ENCODE measurements at places on chromosomes 16 and 17.

- peak; percentile 48 for DNase-seq
Measured at GRCh38 chr17:49521471-49522356, 26.6 kb downstream of the NGFR start.

DNA sequence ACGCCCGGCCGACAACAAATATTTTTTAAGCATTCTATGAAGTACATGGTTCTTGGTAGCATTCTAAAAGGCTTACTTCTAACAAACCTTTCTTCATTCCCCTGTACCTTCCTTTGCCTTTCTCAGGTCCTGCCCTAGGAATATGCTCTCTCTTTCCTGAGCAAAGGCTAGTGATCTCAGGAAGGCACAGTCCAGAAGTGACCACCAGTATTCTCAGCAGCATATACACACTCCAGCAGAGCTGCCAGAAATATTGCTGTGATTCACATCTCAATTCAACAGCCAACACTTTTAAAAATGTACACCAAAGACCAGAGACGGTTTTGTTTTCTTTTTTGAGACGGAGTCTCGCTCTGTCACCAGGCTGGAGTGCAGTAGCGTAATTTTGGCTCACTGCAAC, 41.4 kb upstream of the ANKFY1 start:
- no peak for DNase-seq

- DNase-seq, result no peak
Measured at GRCh38 chr17:17813055-17813724, 23.6 kb downstream of the SREBF1 start.

- no peak for DNase-seq
Measured at GRCh38 chr16:53058441-53058840, 3.6 kb downstream of the CHD9 start.

GRCh38 chr17:56699186-56699894, 105.8 kb downstream of the NOG start:
- DNase-seq, result no peak

DNA sequence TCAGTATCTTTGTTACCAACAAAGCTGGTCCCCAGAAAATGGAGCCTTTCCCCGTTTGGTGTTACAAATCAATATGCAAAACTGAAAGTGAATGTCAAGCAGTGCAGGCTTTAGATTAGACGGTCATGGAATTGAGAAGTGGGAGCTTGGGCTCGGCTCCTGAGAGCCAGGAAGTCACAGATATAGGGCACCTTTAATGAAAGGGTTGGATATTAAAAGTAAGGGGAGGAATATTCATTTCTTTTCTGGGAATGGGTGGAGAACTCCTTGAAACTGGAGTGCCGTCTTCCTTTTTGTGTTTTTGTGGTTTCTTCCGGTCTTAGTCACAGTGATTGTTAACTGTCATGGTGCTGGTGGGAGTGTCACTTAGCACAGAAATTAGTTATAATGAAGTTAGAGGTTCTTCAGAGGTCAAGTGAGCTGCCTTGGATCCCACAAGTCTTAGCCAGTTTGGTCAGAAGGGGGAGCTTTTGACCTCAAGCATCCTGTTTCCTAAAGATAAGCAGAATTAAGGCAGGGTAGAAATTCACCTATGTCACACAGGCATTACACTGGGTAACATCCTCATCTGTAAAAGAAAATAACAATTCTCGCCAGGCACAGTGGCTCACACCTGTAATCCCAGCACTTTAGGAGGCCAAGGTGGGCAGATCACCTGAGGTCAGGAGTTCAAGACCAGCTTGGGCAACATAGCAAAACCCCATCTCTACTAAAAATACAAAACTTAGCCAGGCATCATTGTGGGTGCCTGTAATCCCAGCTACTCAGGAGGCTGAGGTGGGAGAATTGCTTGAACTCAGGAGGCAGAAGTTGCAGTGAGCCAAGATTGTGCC, 9.6 kb upstream of the EIF1 start:
- DNase-seq, result peak; percentile 92

DNA sequence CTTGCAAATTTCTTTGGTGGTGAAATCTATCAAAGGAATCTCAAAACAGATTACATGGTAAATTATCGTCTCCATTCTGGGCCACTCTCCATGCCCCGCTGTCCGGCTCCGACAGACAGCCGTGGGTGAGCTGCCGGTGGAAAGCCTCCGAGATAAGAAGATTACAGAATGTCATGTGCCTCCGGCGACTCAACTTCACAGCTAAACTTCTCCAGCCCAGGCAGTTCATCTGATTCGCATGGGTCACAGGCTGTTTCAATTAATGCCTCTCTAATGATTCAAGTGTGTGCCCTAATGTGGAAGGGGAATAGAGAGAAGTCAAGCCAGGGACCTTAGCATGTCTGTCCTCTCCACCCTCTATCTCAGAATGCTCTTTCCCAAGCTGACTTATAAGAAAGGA, 520.8 kb upstream of the ZFHX3 start:
- DNase-seq, result no peak

Measured in inflammatory macrophage treated with lipopolysaccharide for 4 hours (primary cell).